ENCODE measurements at places on chromosomes 3 and 15. TPM values are rescaled to one million over a fixed set of nuclear protein-coding genes. Genes with fewer than 3 reads are reported as not detected.

DNA sequence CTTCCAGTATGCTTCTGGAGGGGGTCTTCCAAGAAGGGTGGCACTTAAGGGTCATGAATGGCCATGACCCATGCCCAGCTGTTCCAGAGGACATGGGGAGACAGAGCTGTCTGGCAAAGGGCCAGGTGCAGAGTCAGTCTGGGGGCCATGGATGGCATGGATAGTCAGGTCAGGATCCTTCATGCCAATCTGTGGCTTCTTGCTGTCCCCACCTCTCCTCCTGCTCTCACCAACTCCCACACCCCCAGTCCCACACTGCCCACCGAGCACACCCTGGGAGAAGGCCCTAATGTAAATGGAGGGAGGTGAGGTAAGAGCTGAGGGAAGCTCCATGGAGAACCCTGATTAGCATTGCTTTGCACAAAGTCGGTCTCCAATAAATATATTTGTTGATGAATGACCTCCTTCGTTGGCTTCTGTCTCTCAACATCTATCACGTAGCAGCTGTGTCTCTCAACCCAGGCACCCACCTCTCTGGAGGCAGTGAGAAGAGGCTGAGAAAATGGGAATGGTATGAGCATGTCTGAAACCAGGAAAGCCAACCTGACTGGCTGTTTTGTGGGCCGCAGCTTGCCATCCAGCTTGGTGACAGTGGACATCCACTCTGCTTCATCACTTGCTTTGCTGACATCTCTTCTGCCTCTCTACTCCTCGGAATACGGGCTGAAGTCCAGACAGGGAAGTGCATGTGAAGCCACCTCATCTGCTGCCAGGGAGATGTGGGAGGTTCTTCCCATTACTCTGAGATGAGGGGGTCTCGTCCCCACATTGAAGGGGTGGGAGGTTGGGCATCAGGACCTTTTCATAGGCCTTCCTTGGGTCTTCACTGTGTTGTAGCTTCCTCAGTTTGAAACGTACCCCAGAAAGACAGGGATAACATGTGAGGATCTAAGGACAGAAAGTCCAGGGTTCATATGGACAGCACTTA is 37.7 kb upstream of the RAB6B start:
- DNase-seq, result peak; percentile 4

GRCh38 chr3:39810647-39811161 is 1.3 kb downstream of the MYRIP start:
- no peak for DNase-seq

- DNase-seq, result no peak
These were observed 35.0 kb downstream of the CTSH start for GRCh38 chr15:78909791-78910228.

DNA sequence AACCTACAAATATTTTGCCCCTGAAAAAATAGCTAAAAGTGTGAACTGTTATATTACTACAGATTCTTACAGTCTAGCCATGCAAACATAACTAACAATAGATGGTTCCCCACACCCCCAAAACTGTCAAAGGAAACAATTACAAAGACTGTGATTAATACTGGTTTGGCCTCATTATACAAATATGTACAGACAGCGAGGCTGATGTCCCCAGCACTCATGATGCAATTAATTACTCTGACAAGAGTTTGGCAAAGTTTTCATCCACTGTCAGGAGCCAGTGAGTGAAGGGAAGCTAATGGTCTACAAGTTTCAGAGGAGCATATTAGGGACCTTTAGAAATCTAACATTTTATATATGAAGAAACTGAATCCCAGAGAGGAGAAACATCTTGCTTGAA is 61.0 kb downstream of the HMG20A start:
- no peak for DNase-seq

Gene COMMD2
- 52.7 TPM for total RNA-seq

Gene OCA2
- 0.12 TPM for total RNA-seq

DNA sequence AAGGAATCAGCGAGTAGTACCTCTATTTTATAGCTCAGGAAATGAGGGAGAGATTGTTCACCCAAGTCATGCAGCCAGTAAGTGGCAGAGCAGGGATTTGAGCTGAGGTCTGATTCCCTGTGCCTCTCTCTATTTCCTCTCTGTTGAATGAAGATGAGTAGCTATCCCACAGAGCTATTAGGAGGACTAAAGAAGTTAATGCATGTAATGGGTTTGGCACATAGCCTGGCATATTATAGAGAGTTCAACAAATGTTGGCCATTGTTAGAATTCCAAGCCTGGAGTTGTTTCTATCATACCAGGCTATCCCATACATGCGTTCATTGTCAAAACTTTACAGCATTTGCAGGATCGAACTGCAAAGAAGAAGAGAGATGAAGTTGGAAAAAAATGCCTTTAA is 21.8 kb upstream of the KLHL6 start:
- DNase-seq, result no peak

All from H4 (cell line).